ENCODE measurements at places on chromosomes 2 and 18. TPM values are rescaled to one million over a fixed set of nuclear protein-coding genes. Genes with fewer than 3 reads are reported as not detected.

DNA sequence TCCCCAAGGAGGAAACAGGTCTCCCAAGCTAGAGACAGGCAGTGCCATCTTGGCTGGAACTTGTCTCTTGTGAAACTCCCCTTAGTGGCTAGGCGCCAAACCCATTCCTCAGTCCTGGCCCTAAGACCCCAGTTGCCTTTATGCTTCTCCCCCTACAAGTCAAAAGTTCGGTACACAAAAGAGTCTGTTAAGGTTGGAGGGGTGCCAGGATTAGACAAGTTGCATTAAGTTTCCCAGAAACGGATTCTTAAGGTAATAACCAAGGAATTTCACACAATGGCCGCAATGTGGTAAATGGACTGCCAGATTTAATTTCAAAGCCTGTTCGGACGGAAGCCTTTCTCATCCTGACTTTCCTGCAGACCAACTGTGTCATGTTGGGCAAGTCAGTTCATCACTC is 80.7 kb downstream of the CCBE1 start:
- H3K36me3 ChIP-seq, result no peaks in the 10 kb centered on the region
- no peak overlapping the region for H3K4me3 ChIP-seq
- H3K27ac ChIP-seq, result no peak overlapping the region
- DNase-seq, result no peak
- H3K4me1 ChIP-seq, result no peaks in the 10 kb centered on the region

DNA sequence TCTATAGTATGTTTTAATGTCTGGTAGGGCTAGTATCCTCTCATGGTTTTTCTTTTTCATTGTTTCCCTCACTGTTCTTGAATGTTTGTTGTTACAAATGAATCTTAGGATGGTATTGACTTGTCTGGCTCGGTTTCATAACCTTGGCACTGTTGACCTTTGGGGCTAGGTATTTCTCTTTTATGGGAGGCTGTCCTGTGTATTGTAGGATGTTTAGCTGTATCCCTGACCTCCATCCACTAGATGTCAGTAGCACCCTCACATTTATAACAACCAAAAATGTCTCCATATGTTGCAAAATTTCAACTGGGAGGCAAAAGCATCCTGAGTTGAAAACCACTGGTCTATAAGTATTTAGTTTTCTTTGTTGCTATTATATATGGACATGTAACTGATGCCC is 7.0 kb upstream of the AOX1 start:
- no peaks in the 10 kb centered on the region for H3K27me3 ChIP-seq
- H3K4me1 ChIP-seq, result no peaks in the 10 kb centered on the region
- no peak overlapping the region for H3K27ac ChIP-seq
- H3K4me3 ChIP-seq, result no peak overlapping the region
- no peak for DNase-seq

DNA sequence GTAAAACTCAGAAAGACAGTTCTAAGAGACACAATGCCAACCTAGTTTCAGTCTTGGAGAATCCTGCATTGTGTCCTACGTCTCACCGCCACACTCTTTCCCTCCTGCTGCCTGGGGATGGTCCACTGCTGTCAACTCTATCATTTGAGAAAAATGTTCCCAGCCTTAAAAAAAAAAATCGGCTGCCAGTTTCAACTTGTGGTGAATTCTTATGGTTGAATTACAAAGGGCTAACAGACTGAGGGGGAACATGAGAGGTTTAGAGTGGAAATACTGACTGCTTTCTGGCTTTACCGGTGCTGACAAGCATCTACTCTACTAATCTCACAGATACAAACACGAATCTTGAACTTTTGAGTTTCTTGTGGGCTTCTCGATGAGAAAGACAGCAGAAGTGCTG is 74.0 kb downstream of the NAB1 start:
- H3K27ac ChIP-seq, result no peak overlapping the region
- no peaks in the 10 kb centered on the region for H3K4me1 ChIP-seq
- no peak overlapping the region for H3K4me3 ChIP-seq
- no peak for DNase-seq

Gene ERFE
- total RNA-seq, result 0.24 TPM

DNA sequence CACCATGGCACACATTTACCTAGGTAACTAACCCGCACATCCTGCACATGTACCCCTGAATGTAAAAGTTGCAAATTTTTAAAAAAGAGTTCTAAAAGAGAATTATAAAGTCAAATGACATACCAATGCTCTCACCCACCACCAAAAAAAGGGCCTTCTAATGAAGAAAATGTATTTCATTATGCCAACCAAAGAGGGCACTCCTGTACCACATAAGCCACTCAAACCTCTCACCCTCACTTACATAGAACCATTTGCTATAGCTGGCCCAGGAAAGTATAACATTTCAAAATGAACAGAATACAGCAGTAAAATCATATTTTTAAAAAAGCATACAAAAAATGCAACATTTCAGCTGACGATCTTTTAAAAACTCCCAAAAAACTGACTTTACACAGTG is 241.5 kb upstream of the PKDCC start:
- H3K36me3 ChIP-seq, result no peaks in the 10 kb centered on the region
- no peak overlapping the region for H3K27ac ChIP-seq
- no peak for DNase-seq

GRCh38 chr2:233247116-233247515 is 4.4 kb upstream of the ATG16L1 start:
- no peak overlapping the region for H3K4me3 ChIP-seq
- DNase-seq, result no peak
- H3K27ac ChIP-seq, result no peak overlapping the region
- peaks cover 42% of the 10 kb centered on the region for H3K4me1 ChIP-seq
- no peaks in the 10 kb centered on the region for H3K27me3 ChIP-seq

- H3K4me1 ChIP-seq, result no peaks in the 10 kb centered on the region
- H3K4me3 ChIP-seq, result no peak overlapping the region
- DNase-seq, result no peak
- H3K27me3 ChIP-seq, result no peaks in the 10 kb centered on the region
- H3K27ac ChIP-seq, result no peak overlapping the region
- H3K36me3 ChIP-seq, result no peaks in the 10 kb centered on the region
Observed at GRCh38 chr2:134482131-134482723, 228.4 kb downstream of the MGAT5 start.

DNA sequence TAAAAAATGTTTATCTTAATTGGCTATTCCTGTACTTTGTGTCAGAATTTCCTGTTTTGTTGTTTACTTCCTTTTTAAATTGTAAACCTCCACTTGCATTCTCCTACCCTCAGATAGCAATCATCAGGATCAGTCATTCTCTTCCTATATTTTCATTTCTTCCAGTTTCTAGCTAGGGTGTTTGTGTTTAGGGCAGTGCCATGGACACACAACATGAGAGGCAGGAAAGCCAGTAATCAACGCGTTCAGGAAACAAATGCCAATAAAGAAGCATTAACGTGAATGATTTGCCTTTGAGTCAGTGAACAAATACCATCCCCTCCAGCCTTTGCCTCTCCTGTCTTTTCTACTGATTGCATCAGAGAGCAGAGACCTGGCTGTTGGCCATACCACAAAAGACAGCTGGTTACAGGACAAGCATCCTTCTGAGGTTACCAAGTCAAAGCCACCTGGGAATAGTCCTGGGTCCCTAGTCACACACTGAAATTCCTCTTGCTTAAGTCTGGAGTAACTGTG is 56.7 kb upstream of the FHL2 start:
- H3K27me3 ChIP-seq, result no peaks in the 10 kb centered on the region
- H3K36me3 ChIP-seq, result no peaks in the 10 kb centered on the region
- H3K4me1 ChIP-seq, result no peaks in the 10 kb centered on the region
- H3K27ac ChIP-seq, result no peak overlapping the region
- H3K4me3 ChIP-seq, result no peak overlapping the region

Gene ACMSD
- total RNA-seq, result not detected

GRCh38 chr2:62540408-62541168 is 34.6 kb upstream of the TMEM17 start:
- no peak overlapping the region for H3K4me3 ChIP-seq
- H3K27ac ChIP-seq, result no peak overlapping the region
- DNase-seq, result no peak
- no peaks in the 10 kb centered on the region for H3K27me3 ChIP-seq

- no peaks in the 10 kb centered on the region for H3K36me3 ChIP-seq
- DNase-seq, result no peak
- no peak overlapping the region for H3K27ac ChIP-seq
- no peak overlapping the region for H3K4me3 ChIP-seq
- H3K27me3 ChIP-seq, result no peaks in the 10 kb centered on the region
- H3K4me1 ChIP-seq, result no peaks in the 10 kb centered on the region
Observed at GRCh38 chr2:144407262-144407661, 112.7 kb downstream of the ZEB2 start.

DNA sequence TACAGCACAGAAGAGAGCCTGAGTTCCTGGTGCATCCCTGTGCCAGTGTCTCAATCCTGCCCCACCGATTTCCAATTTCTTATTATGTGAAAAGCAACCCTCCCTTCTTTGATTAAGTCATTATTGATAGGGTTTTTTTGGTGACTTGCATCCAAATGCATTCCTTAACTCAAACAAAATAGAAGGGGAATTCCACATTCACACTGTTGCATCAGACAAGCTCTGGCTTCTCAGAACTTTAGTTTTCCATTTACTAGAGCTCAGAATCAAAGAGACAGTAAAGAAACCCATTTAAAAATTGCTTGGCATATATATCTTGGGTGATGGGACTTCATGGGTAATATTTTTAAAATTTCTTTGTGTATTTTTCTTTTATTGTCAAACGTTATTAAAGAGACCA is 13.8 kb upstream of the TMEM200C start:
- H3K27me3 ChIP-seq, result no peaks in the 10 kb centered on the region
- H3K4me3 ChIP-seq, result no peak overlapping the region
- no peak overlapping the region for H3K27ac ChIP-seq
- no peaks in the 10 kb centered on the region for H3K4me1 ChIP-seq
- no peaks in the 10 kb centered on the region for H3K36me3 ChIP-seq

DNA sequence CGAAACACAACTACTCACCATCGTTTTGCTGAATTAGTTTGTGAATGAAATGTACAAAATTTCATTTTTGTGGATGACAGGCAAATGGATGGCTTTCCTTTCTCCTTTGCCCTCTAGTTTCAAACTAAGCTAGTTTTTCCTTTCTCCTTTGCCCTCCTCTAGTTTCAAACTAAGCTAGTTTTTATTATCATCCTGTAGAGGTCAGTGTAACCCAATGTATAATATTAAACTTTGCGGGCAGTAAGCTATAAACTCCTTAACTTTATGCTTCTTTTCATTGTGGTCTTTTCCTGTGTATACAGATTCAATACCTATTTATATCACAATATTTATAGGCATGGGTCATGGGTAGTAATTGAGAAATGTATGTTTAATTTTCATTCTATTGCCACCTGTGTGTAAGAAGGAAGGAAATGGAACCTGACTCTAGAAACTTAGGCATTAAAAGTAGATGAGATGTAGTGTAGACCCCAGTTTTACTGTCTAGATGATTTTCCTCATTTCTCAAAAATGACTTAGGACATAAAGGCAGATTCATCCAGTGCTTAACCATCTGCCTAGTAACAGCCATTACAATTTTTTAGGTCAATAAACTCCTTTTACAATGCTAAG is 58.1 kb downstream of the MAP3K19 start:
- no peak overlapping the region for H3K27ac ChIP-seq
- no peak for DNase-seq
- H3K4me1 ChIP-seq, result no peaks in the 10 kb centered on the region
- H3K36me3 ChIP-seq, result no peaks in the 10 kb centered on the region

Gene BCL11A
- total RNA-seq, result 0.15 TPM
